Foreskin keratinocyte (primary cell): ENCODE measurements at places on chromosomes 5 and 9. TPM values are rescaled to one million over a fixed set of nuclear protein-coding genes. Genes with fewer than 3 reads are reported as not detected.

Gene SLIT3
- total RNA-seq: 5.6 and 9.9 TPM in 2 replicates

Gene SMAD5
- 44.0 and 46.0 TPM in 2 replicates for total RNA-seq

Gene FNIP1
- 16.9 and 18.7 TPM in 2 replicates for total RNA-seq

Gene CARD6
- 5.7 and 6.4 TPM in 2 replicates for total RNA-seq

Gene ZBED3
- total RNA-seq: 0.42 and 0.82 TPM in 2 replicates

Gene CA9
- total RNA-seq: 0.21 and 0.27 TPM in 2 replicates

Gene XRCC4
- total RNA-seq: 11.1 and 12.2 TPM in 2 replicates

Gene CARTPT
- not detected in 2 replicates for total RNA-seq

DNA sequence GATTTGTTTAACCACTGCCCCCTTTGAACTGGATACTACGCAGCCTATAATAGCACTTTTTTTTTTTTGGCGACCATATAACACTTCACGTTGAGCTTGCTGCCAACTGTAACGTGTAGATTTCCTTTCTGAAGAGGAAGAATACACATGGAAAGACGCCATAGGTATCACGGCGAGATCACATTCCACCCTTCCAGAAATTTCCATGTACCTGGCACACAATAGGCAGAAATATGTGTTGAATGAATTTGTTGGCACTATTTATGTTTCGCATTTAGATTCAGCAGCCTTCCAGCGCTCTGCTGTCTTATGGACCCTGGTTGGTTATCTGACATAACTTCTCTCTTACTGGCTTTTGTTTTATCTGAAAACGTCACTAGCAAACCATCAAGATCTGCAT, 250.3 kb downstream of the SLIT3 start:
- DNase-seq: no peak

DNA sequence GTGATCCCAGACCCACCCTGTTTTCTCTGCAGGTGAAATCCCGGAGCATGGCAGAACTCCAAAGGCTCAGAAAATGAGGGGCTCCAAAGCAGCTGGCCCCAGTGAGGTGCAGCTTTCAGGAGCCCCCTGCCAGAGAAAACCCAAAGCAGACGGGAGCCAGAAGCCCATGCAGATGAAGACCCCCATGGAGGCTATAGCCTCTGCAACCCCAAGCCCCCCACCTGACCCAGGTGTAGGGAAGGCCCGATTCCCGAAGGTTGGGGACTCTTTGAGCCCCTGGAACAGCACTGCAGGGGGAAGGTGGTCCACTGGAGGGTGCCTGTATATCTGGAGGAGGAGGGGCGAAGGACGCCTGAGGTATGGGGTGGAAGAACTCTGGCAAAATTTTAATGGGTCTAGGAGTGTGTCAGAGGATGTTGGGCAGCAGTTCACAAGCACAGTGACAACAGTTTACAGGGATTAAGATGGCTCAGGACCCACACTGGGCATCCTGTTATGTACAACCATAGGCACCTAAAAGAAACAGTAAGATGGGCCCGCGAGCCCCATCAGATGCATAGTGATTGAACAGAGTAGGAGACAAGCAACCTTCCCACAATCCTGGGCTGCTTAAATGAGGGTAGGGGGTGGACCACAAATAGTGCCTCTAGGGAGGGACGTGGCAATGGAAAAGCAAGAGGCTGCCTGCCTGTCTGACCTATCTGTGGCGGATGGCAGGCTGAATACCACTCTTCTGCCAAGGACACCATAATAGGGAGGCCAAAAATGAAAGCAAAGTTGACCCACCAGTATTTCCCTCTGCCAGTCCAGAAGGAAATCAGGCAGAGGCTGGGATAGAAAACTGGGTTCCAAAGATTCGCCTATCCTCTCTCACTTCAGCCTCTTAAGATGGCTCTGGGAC, 16.4 kb upstream of the ANXA6 start:
- no peak for DNase-seq

GRCh38 chr5:104859437-104859836, 1296.8 kb upstream of the NUDT12 start:
- DNase-seq: no peak

GRCh38 chr9:6961845-6962522, 204.2 kb downstream of the KDM4C start:
- no peak for DNase-seq

GRCh38 chr9:34623374-34624235, 3.3 kb upstream of the DCTN3 start:
- no peak for DNase-seq

GRCh38 chr5:104594850-104595249, 1032.3 kb upstream of the NUDT12 start:
- DNase-seq: no peak

DNA sequence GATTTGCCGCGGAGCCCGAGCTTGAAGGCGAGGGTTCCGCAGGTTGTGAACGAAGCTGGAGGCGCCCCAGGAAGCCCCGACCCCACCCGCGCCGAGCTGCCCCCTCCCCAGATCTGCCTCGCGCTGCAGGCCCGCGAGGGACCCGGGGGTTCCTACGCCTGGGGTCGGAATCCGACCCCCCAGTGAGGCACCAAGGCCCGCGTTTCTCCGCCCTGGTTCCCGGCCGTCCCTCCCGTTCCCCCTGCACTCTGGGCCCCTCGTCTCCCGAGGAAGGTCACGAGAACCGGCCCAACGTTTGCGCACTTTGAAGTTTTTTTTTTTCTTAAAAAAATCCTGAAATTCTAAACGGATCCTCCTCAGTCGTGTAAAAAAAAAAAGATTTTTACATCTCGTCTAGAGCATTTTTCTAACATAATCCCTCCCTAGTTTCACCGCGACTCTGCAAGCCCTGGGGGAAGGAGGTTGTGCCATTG, 880 bp upstream of the GFPT2 start:
- no peak for DNase-seq

DNA sequence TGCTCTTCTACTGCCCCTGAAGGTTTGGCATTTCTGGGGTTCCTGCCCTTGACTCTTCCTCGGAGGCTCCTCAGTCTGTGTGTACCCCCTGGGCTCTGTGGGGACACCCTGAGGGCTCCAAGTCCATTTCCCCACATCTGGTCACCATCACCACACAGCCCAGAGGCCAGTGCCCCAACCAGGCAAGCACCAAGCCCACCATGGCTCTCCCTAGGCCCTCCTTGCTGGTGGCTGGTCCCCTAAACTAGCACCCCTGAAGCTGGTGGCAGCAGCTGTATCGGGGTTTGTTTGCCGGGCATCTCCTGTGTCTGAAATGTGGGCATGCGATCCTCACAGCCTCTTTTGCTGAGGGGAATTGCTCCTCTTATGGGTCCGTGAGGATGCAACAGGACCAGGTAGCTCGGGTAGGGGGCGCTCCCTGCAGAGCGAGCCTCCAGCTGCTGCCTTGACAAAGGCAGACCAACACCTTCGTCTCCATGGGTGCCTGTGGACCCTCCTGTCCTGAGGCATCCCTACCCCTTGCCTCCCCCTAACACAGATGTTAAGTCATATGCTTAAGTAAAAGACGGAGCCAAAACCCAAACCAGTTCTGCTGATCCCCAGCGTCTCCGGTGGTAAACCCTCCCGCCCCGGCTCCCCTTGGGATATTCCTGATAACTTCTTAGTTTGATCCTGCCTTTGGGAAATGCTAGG, 138.9 kb upstream of the IRX4 start:
- no peak for DNase-seq

DNA sequence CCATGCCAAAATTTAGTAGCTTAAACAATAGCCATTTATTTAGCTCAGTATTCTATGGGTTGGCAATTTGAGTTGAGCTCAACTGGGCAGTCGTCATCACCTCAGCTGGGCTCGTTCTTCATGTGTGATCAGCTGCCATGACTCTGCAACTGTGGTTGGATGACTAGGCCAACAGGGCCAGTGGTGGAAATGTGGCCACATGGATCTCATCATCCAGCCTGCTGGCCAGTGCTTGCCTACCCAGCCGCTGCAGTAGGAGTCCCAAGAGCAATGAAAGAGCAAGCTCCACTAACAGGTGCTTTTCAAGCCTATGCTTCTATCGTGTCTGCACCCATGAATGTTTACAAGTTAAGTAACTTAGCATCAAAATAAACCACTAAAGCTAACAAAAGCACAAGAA, 158.0 kb downstream of the ATPSCKMT start:
- no peak for DNase-seq

DNA sequence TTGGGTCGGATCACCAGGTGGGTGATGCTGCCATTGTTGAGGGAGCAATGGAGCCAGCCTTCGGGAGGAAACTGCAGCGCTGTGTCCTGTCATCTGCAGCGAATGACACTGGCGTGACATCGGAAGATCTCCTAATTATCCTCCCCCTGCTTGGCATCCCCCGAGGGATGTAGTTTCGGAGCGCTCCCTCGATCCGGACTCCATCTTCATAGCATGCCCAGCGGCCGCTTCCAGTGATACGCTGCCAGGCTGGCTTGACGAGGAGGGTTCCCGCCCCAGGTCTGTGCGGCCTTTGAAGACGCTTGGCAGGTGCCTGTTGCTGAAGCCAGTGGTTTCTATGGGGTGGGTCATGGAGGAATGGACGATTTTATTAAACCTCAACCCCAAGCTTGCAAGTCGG, 194.9 kb downstream of the MAN2A1 start:
- DNase-seq: no peak

DNA sequence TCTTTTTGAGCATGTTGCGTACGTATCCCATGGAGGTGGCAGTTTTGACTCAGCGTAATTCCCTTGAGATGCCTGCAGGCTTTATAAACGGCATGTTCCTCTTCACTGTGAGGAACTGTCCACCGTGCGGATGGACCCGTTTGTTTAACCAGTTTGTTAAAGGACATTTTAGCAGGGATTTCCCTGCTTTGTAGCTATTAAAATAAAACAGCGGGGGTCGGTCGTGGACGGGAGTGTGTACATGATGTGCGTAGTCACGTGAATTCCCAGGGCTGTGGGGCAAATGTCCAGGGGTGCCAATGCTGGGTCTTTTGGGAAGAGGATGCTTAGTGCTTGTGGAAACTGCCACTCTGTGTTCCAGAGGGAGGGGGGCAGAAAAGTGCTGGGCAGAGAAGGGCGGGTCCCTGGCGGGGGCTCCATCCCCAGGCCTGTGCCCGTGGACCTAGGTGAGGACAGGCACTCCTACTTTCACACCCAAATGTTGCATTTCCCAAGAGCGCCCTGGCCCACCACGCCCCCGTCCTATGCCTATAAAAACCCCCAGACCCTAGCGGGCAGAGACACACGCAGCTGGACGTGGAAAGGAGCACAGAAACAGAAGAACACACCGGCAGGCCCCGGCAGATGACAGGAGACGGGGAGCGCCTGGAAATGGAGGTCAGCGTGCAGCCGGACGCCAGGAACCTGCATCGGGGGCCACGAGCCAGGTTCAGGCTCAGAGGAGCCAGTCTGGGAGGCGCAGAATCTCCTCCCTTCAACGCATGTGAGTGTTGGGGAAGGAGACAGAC, 4.0 kb upstream of the TERT start:
- DNase-seq: no peak

GRCh38 chr5:180212363-180213255, 3.6 kb upstream of the RASGEF1C start:
- no peak for DNase-seq

DNA sequence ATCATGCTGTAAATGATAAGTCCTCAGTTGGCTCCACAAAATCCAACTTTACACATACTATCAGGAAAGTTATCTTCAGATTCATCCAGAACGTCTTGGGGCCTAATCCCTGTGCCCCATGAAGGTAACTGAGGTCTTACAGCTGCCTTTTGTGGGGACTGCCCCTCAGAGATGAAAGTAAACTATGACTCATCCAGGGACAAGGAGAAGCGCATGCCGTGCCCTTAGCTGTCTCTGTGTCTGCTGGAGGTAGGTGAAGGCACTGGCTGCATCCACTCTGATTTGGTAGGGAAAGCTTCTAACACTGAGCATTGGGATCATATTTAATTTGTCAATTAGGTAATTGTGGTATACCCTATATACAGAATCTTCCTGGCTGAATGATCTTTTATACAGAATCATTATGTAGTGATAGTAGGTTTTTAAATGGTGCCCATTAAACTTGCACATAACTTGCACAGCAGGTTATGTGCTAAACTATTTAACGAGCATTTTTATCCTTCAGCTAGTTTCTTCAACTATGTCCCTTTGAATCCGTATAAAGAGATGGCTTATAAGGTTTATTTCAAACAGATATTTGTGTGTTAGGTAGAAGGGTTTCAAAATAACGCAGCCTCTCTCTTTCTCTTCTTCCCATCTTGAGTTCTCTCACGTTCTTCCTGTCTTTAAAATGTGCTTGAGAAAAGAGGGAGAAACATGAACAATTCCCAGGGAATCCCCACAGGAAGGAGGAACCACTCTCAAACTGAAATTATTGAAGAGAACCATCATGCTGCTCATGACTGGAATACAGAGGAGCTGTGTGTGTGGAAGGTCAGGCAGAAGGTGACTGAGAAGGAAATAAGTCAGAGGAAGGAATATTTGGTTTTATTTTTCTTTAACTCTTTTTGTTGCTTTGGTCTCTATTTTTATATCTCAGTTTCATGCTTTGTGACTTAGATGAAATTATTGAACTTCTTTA, 250.9 kb downstream of the CD180 start:
- DNase-seq: no peak

- peak; percentile 90 for DNase-seq
These were observed 117.9 kb upstream of the IL6ST start for GRCh38 chr5:56112526-56113121.

- DNase-seq: no peak
These were observed 416.0 kb downstream of the SH3GL2 start for GRCh38 chr9:17994695-17995425.

- peak; percentile 72 for DNase-seq
These were observed 142.3 kb downstream of the SMARCA2 start for GRCh38 chr9:2157277-2158110.

- peak; percentile 7 for DNase-seq
These were observed 26.1 kb downstream of the IDNK start for GRCh38 chr9:83649080-83649479.

DNA sequence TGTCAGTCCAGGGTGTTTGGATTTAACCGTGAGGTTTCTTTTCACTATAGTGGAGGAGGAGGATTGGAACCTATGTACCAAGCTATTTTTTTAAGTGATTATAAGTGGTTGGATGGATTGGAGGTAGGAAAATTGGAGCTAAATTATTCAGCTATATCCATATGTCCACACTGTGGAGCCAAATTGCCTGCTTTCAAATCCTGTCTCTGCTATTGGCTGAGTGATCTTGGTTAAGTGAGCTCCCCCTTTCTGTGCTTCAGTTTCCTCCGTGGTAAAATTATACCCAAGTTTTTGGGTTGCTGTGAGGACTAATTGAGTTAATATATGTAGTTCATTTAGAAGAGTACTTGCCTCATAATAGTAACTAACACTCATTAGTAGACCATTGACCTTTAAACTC, 2.5 kb downstream of the CENPP start:
- peak; percentile 34 for DNase-seq

- DNase-seq: no peak
These were observed 35.2 kb upstream of the PDE8B start for GRCh38 chr5:77175231-77175630.
